ENCODE measurements at places on chromosomes 7 and 10.

GRCh38 chr7:16818732-16819131, 13.9 kb upstream of the AGR2 start:
- DNase-seq = no peak

DNA sequence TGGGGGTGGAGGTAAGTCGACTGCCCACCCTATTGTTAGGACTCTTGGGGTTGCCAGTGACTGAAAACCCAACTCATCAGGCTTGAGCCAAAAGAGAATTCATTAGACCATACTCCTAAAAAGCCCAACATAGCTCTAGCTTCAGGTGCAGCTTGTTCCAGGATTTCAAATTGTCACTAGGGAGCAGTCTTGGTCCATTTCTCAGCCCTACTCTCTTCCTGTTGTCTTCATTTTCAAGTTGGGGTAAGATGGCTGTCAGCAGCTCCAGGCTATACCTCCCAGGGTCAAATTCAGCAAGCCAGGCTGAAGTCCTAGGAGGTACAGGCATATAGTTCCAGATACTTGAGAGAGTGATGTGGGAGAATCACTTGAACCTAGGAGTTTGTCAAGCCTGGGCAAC, 14.9 kb upstream of the COL13A1 start:
- DNase-seq = no peak

DNA sequence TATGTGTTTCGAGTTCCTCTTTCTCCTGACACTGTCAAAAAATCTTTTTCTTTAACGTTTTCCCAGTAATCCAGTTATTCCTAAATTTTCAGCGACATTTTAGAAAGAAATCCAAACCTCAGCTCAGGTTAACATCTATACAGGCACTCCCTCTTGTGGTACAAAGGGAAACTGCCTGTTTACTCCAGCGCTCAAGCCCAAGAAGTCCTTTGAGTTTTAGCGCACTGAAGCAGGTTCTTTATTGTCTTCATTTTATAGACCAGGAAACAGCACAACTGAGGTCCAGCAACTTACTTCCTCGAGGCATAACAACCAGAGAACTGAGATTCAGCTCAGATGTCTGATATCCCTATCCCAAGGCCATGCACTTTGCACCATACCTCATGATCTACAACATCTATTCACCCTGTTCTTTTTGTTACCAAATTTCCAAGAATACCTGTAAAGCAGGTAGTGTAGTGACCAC, 287.2 kb upstream of the MKLN1 start:
- DNase-seq = peak; percentile 29

DNA sequence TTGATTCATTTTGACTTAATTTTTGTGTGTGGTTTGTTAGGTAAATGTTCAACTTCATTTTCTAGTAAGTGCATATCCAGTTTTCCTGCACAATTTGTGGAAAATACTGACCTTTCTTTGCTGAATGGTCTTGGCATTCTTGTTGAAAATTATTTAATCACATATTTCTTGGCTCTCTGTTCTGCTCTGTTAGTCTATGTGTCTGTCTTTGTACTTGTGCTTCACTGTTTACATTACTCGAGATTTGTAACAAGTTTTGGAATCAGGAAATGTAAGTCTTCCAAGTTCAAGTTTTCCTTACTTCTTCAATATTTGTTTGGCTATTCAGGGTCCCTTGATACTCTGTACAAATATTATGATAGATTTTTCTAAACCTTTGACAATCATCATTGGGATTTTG, 838.2 kb upstream of the POM121L12 start:
- DNase-seq = no peak

DNA sequence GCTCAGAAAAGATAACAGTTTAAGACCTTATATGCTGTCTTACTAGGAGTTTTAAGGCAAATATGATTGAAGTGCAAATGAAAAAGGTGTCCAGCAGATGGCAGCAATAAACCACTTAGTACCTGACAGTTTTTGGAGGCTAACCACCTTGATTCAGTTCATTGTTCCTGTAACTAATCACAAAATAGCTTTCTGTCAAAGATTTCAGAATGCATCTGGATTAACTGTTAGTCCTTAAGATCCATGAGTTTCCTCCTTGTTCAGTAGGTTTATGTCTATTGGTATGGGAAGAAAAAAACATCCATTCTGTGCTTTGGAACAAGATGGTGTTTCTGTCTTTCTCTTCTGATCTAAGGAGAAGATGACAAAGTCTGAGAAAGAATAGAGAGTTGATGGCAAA, 46.6 kb downstream of the CCSER2 start:
- DNase-seq = peak; percentile 15

DNA sequence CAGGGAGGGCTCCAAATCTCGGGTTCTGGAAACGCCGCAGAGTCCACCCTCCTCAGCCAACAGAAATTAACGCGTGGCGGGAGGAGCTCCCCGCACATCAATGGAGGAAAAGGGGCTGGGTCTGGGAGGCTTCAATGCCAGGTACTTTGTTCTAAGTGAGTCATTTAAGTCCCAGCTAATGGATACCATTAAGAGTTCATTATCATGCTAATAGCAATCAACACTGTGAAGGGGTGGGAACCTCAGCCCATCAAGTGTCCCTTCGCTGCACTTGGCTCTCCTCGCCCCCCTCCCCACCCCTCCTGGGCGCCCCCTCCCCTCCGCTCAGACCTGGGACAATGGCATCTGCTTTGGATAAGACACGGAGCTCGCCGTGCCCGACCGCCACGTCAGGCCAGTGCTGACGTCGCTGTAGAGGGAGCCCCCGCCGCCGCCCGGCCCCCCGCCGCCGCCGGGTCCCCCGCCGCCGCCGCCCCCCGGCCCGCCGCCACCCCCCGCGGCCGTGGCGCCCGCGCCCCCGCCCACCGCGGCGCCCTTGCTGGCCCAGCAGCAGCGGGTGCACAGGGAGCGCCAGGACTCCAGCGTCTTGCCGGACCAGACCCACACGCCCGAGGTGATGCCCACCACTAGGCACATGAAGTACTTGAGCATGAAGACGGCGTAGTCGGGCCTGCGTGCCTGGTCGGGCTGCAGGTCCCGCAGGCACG, 2.9 kb downstream of the FZD8 start:
- DNase-seq = no peak

- DNase-seq = no peak
Measured at GRCh38 chr10:116133634-116134033, 139.4 kb downstream of the GFRA1 start.

GRCh38 chr10:49643241-49644034, 29.6 kb downstream of the CHAT start:
- no peak for DNase-seq

- no peak for DNase-seq
Measured at GRCh38 chr7:12646139-12646538, 41.3 kb upstream of the ARL4A start.

DNA sequence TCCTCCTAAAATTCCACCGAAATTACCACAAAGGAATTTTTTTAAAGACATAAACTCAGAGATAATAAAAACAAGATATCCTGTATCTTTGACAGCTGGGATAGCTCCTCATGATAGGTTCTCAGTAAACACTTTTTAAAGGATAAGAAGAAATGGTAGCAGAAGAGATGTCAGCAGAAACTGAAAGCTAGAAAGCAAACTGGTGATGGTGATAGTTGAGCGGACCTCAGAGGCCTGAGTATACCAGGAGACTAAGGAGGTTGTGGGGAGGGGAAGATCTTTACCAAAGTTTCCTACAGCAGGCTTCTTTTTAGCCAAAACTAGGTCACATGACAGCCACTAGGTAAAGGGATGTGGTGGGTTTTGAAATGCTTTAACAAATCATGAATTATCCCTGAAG, 22.5 kb downstream of the PCGF5 start:
- no peak for DNase-seq

DNA sequence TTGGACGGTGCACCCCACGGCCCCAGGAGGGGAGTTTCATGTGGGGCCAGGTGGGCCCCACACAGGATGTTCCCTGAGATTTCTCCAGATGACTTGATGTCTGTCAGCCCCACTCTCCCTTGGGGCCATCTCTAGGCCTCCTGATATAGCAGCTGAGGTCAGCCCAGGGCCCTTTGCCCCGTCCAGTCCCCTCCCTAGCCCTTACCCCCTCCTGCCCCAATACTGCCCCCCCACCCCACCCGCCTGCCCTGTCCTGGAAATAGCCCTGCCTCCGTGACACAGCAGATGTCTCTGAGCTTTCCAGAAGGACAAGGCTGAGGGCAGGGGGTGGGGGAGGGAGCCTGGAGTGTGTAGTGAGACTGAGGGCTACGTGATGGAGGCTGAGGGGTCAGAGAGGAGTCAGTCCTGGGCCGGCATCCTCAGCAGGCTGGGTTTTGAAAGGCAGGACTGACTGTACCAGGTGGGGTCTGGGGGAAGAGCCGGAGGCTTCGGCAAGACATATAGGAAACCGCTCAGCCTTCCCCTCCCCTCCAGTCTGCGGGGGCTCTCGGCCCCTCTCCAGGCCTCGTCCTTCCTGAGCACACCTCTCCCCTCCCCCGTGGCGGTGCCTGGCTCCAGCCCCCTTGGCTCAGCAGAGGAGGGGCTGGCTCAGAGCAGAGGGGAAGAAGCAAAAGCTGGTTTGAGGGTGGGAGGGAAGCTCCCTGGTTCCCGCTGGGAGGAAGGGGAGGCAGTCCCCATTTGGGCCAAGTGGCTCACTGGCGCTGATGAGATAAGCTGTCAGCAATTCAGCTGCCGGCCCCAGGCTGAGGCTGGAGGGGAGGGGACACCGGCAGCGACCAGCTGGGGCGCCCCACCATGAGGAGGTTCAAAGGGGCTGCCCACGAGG, 2.0 kb downstream of the FLNC start:
- no peak for DNase-seq

DNA sequence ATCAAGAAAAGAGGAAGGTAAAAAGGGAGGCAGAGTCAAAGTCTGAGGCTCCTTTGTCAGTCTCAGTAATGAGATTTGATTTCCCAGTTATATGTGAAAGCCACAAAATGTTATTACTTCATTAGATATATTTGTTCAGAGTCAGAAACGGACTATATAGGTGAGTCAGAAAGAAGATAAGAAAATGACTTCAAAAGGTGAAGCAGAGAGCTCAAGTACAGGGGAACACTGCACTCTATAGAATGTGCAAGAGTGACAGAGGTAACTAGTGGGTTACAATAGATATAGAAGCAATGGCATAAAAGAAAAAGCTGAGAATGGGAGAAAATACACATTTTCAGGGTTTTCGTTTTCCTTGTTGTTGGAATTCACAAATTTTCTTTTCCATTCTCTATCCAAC, 43.3 kb downstream of the DGKB start:
- DNase-seq = no peak

- DNase-seq = no peak
Measured at GRCh38 chr10:14625765-14626525, 148.8 kb downstream of the FAM107B start.

DNA sequence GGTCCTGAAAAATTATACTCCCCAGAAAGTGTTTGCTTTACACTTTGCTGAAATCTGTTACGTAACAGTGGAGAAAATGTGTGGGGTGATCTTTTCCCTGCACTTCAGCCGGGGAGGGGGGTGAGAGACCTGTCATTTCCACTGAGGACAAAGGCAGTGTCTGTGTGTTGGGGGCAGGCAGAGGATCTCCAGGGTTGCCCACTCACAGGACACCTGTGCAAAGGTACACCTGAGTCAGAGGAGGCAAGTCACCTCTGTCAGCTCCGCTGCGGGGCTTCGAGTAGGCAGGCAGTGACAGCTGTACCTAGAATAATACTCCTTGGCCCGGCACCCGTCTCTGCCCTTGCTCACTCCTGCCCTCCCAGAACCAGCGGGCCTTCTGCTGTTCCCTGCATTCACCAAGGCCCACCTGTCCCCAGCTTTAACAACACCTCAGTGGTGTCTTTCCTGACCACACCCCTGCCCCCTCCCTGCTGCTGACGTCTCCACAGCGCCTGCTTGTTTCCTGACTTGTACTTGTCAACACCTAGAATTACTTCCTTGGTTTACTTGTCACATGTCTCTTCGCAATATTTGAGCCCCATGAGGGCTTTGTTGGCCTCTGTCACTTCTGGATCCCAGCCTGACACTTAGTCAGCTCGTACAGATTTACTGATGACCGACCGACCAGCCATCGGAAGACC, 159.2 kb downstream of the NEURL1 start:
- no peak for DNase-seq

DNA sequence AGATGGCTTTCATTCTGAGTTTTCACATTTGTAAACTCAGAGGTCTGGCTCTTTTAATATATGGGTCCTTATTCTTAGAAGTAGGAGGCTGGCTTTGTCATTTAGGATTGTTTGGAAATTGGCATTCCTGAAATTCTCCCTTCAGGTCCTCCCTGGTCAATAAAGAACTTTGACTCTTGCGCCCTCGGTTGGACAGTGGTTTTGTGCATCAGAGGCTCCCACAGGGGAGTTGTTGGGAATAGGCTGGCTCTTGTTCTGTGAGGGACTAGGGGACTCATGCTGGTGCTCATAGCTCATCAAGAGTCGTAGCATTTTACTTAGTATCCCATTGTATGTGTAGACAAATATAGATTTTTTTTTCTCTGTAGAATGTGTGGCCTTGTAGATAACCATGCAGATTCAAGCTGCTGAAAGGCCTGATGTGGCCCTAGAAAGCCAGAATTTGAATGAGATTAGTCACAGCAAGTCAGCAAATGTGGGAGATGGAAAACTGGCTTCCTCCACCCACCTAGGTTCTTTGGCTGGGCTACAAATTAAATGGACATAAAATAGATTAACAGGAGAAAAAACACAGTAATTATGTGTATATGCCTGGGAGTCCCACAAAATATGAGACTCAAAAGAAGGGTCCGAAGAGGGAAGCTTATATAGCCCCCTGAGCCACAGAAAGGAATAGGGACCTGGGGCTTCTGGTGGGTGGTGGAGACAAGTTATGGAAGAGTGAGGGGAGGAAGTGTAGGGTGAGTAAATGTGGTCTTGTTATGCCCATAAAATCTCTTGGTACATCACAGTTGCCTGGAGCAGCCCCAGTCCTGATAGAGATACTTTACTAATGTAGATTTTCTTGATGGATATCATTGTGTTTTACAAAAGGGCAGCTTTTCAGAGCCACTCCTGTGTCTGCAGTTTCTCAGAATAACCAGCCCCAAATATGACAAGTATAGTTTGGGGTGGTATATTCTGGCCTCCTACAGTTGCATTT, 94.6 kb upstream of the BTBD16 start:
- DNase-seq = no peak

DNA sequence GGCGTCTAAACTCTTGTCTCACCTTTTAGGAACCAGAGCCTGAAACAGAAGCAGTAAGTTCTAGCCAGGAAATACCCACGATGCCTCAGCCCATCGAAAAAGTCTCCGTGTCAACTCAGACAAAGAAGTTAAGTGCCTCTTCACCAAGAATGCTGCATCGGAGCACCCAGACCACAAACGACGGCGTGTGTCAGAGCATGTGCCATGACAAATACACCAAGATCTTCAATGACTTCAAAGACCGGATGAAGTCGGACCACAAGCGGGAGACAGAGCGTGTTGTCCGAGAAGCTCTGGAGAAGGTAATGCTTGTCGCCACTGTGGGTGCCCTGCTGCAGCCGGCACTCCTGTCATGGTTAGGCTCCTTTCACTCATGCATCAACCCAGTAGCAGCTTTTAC, 113.1 kb downstream of the ZMYND11 start:
- DNase-seq = no peak

DNA sequence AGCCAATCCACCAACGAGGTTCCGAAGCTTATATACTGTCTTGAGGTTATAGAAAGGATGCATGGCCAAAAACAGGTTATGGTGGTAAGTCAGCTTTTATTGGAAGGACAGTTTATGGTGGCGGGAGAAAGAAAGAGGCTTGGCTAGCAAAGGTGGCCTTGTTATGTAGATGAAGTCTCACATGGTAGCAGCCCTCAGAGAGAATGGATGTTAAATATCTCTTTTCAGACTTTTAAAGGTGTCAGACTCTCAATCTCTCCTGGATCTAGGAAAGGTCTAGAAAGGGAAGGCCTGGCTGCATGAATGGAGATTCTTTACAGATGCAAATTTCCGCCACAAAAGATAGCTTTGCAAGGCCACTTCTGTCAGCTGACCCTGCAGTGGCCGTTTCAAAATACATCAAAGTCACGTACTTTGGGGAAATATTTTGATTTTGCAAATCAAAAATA, 333.8 kb downstream of the GALNT17 start:
- no peak for DNase-seq
